NCI-H2081 (cell line): ENCODE measurements at places on chromosomes 1 and 21.

DNA sequence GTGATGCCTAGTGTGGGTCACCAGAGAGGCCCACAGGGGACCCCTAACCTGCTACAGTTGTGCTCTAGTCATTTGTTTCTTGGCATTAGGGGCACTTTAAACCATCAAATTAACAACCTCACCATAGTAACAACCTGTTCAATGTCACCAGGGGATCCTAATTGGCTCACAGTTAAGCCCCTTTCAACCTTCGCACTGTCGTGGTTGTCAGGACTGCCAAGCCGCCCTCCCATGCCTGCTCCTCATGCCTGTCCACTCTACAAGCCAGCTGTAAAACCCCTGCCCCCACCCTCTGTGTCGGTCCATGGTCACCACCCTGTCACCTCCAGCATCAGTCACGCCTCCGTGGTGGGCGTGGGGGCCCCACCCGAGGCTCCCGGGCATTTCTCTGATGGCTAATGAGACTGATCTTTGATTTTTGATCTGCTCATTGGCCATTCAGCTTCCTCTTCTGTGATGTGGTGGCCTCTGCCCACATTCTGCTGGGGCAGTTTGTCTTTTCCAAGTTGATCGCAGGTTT lies 96.6 kb downstream of the WDR4 start:
- DNase-seq, result no peak

DNA sequence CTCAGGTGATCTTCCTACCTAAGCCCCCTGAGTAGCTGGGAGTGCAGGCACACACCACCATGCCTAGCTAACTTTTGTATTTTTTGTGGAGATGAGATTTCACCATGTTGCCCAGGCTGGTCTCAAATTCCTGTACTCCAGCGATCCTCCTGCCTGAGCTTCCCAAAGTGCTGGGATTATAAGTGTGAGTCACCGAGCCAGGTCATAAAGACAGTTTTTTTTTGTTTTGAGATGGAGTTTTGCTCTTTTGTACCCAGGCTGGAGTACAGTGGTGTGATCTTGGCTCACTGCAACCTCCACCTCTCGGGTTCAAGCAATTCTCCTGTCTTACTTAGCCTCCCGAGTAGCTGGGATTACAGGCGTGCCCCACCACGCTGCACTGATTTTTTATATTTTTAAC lies 42.1 kb downstream of the KIF1B start:
- DNase-seq, result no peak

- DNase-seq, result no peak
Measured at GRCh38 chr1:154945962-154946850, 9.7 kb upstream of the PMVK start.

DNA sequence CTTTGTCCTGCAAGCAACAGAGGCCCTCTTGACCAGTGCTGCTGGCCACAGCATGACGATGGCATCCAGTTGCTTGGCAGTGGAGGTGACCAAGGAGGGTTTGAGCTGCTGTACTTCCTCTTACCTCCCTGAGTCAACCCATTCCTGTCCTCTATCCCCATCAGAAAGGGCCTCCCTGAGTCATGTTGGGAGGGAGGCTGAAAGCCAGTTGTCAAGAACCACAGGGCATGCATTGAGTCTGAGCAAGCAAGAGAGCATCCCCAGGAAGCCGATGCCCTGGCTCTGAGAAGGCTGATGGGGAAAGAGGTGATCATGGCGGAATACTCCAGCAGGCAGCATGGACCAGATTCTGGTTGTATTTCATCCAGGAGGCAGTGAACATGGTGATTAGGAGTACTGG lies 69.6 kb downstream of the LACTBL1 start:
- DNase-seq, result no peak

- no peak for DNase-seq
Measured at GRCh38 chr21:33266789-33267135, 595 bp downstream of the IL10RB start.

- DNase-seq, result no peak
Measured at GRCh38 chr1:119279456-119280381, 88.9 kb upstream of the HAO2 start.

GRCh38 chr1:2894381-2895041 lies 93.0 kb upstream of the TTC34 start:
- no peak for DNase-seq

- no peak for DNase-seq
Measured at GRCh38 chr1:66246351-66247269, 287.3 kb upstream of the SGIP1 start.
